GDM1 (cell line): ENCODE measurements at places on chromosomes 12 and 14.

DNA sequence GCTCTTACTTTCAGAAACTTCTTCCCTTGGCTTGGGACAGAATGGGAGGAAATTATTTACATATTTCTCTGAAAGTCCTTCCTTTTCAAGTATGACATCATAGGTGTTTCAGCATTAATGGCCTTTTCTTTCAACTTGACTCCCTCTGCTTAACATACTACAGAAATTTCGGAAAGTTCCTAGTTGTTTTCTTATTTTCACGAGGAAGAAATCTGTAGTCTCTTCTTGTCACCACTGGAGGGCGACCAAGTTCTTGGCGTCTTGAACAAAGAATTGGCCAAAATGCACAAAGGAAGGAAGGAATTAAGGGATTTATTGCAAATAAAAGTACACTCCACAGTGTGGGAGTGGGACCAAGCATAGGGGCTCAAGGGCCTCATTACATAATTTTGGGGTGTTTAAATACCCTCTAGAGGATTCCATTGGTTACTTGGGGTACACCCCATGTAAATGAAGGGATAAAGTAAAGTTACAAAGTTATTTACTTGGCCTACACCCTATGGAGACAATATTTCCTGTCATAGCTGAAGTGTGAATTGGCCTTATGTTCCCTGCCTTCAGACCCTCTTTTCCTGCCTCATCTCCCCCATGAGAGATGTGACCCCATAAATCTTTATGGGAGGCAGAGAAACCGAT, 70.4 kb downstream of the RPL10L start:
- DNase-seq, result peak; percentile 18

- DNase-seq, result no peak
Measured at GRCh38 chr14:103288076-103288766, 45.8 kb upstream of the EIF5 start.

DNA sequence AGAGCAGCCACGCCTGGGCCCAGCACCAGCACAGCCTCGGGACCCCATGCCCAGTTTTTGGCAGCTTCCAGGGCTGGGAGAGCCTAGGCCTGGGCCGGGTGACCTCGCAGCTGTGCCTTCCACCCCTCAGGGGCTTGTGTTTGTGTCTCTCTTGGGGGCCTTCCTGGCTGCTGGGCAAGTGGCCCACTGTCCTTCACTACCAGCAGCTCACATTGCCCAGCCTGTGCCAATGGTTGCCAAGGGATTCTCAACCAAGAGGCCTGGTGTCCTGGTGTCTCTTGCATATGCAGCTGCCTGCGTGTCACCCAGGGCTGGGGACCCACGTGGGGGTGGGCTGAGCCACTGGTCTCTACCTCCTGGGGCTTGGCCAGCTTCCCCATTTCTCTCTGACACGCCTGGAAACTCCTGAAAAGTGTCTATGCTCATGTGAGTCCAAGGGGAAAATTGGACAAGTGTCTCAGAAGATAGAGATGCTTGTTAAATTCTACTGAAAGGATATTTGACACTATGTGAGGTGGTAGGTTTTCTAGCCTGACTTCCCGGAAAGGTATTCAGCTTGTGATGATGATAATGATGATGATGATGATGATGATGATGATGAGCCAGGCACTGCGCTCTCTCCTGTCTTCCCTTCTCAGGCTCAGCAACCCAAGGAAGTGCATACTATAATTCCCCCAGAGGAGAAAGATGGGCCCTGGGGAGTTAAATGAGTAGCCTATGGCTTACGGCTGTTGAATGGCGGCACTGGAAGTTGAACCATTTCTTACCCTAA, 48.8 kb upstream of the ESRRB start:
- no peak for DNase-seq

- DNase-seq, result no peak
Measured at GRCh38 chr12:82474181-82474797, 116.0 kb downstream of the METTL25 start.

DNA sequence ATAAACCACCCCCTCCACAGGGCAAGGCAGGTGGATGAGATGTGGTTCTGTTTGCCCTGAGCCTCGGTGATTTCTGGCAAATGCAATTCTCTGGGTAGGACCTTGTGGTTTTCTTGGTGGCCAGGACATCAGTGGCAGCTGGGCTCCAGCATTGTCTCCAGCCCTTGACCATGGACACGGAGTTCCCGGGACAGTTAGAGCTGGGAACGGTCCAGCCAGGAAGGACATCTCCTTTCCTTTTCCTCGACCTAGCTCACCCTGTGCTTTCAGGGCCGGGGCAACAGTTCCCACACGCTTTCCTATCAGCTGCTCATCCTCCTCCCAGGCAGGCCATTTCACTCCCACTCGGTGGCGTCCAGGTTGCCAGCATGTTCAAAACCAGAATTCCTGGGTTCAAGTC, 9.2 kb downstream of the SERPINA4 start:
- no peak for DNase-seq

DNA sequence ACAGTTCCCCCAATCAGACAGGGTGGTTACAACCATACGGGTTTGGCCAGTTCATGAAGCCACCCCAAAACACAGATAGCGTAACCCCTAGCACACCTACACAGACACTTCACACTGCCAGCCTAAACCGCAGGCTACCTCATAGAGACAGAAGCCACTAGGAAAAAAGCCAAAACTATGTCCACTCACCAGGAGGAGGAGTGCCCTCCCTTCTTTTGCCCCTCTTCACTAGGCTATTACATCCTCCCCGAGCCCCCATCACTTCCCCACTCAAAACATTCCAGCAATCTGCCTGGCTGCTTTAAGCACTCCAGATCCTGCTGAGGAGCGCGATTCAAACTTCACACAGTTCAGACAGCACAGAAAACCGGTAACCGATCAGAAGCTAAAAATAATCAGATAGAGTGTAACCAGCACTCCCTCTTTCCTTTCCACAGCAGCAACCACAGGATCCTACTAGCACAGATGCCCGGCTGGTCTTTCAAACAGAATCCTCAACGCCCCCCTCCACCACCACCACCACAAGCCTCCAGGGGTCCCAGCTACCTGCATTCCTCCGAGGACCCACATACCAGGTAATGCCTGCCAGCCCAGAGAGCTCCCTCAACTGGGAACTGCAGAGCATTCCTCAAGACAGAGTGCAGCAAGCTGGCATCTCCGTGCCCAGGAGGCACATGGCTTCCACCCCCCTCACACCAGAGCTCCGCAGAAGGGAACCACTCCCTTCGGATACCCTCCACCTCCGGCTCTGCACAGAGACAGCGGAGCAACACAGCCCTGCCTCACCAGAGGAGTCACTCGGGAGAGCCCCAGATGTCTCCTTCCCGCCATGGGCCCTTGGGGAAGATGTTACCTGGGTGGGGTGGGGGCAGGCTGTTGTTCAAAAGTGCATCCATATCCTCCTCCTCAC, 1.5 kb downstream of the CHD4 start:
- no peak for DNase-seq

GRCh38 chr12:113740699-113741098, 225.4 kb downstream of the RBM19 start:
- DNase-seq, result no peak

GRCh38 chr14:77372304-77372841, 4.5 kb downstream of the TMED8 start:
- DNase-seq, result no peak

DNA sequence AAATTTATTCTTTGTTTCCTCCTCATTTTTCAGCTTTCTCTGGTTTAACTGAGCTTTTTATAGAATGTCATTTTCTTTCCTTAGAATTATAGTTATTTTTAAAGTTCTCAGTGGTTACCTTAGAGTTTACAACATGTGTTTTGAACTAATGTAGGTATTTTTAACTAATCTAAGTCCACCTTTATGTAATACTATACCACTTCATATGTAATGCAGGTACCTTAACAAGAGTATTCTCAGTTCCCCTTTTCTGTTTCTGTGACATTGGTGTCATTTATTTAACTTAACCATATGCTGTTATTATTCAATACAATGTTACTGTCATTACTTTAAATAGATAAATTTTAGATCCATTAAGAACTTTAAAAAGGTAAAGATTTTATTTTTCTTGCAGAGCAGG, 30.3 kb upstream of the KCNC2 start:
- no peak for DNase-seq

DNA sequence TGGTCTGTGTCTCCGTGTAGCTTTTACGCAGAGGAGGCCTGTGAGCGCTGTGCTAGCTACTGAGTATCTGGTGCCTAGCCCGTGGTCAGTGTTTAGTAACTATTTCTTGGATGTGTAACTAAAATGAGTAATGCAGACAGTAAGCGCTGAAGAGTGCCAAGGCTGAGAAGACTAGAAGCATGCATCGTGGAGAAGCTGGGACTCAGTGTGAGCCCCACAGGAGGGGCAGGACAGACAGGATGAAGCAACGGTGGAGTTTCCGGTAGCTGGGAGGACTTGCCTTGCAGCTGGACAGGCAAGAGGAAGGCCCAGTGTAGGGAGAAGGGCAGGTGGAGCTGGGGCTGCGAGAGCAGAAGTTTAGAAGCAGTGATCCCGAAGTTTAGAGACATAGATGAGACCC, 233.4 kb upstream of the FKBP4 start:
- DNase-seq, result no peak

DNA sequence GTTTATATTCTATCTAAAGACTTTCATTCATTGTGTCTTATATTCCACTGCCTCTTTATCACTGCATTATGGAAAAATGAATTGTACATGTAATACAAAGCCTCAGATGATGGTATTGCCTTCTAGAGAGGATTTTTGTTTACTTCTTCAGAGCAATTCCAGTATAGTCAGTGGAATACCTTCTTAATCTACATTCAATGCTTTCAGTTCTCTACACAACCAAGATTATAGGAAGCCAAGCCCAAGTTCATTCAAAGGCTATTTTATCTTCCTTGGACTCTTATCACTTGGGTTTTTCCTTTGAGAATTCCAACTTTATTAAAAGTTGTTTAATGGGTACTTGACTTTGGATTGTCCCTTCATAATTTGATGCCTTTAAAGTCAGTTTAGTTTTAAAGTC, 1971.0 kb upstream of the FLRT2 start:
- DNase-seq, result no peak

DNA sequence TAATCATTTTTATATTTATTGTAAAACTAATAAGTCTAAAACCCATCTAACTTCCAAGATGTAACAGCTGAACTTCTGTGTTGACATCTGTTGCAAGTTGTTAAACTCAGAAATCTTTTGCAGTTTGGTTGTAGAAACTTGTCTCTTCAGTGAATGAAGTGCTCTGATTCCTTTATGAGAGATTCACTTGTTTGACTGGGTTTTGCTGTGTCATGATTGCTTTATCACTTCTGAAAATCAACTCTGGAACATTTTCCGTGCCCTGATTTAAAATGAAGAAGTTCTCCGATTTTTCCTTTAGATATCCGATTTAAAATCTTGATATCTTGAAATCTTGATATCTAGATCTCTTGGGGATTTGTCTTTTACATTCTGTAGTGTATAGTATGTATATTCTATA, 65.1 kb downstream of the DIP2B start:
- no peak for DNase-seq

GRCh38 chr14:50083467-50084337, 32.7 kb downstream of the VCPKMT start:
- no peak for DNase-seq

- peak; percentile 25 for DNase-seq
Measured at GRCh38 chr12:121334513-121335343, 17.5 kb downstream of the ANAPC5 start.

GRCh38 chr12:70002097-70002911, 177.3 kb downstream of the MYRFL start:
- no peak for DNase-seq

DNA sequence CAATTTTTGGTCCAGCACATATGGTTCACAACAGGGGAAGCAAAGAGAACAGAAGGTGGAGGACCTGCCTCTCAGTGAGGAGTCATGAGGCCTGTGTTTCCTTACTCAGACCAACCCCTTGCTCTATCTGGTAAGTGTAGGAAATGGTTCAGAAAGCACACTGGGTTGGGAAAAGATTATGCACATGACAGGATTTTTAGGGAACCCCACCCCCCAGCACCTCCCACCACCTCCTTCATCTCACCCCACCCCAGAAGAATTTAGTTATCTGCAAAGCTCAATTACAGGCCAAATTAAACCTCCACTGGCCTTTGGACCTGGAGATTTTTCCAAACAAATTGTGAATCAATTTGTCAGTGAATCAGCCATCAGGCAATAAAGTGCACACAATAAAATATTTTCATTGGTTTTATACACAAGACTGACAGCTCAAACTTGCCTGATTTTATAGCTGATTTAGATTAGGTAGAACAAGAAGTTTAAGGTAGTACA, 132.8 kb downstream of the DACT1 start:
- no peak for DNase-seq

GRCh38 chr12:6522193-6522592, 12.1 kb upstream of the GAPDH start:
- no peak for DNase-seq

GRCh38 chr12:83864054-83864453, 1048.5 kb downstream of the SLC6A15 start:
- no peak for DNase-seq

GRCh38 chr12:111841236-111841749, 735 bp upstream of the MAPKAPK5 start:
- DNase-seq, result no peak

- no peak for DNase-seq
Measured at GRCh38 chr14:52055167-52055566, 13.7 kb downstream of the NID2 start.

- DNase-seq, result no peak
Measured at GRCh38 chr12:119621878-119622277, 28.3 kb downstream of the TMEM233 start.

DNA sequence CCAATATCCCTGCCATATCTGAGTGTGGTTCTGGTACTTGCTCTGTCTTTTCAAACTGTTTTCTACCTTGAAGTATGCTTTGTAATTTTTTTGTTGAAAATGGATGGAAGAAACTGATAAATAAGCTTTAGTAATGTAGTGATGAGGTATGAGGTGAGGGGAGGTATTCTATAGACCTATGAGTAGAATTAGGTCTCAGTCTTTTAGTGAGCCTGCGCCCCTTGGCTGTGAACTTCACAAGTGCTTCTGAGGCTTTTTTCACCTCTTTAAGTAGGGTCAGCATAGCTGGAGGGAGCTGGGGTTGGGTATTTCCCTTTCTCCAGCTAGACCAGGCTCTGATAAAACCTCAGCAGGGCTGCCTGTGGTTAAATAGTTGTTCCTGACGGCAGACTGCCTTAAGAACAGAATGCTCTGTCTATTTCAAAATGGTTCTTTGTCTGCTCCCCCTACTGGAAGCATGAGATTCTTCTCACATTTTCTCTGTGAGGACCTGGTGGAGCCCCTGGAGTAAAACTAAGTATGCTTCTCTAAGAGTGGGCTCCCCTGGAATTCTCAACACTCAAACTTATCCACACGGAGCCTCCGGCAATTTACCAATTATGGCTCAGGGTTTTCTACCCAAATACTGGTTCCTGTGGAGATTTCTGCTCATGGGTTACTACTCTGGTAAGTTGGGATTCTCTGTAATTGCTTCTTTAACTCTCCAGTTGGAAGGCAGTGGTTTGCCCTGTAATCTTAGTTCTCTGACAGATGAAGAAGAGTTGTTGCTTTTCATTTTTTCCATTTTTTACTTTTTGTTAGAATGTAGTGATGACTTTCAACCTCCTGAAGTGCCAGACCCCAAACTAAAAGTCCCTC, 13.1 kb downstream of the KRT5 start:
- DNase-seq, result peak; percentile 46
